ENCODE measurements at places on chromosomes 6 and 20.

DNA sequence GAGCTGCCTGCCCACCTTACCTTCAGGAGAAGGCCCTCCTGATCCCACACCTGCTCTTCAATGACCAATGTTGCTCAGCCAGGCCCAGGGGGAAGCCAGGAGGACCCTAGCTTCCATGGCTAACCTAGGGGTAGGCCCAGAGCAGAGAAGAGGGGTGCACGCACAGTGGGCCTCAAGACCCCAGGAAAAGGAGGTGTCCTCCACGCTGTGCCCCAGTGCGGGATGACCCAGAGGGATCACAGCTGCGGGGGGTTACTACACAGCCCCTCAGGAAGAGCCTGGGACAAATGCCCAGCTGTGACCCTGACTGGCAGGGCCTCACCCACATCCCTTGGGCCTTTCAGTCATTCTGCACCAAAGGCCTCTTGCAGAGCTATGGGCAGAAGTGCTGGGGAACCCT, 31.6 kb upstream of the APMAP start:
- no peak for DNase-seq

- DNase-seq = no peak
Observed at GRCh38 chr6:22888163-22888752, 318.9 kb downstream of the HDGFL1 start.

DNA sequence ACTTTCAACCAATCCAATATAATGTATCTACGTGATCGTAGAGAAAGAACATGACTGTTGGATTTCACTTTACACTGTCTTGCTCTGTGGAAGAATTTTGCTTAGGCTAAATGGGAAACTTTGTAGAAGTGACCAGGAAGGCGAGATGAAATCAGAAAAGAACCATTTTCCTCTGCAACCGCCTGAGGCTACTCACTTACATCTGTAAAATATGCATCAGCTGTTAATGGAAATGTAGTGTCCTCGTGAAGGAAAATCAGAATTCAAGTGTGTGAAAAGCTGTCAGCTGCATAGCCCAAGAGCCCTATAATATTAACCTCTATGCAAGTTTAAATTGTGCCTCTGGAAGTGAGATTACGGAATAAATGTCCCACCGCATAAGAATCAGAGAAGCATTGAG, 277.9 kb downstream of the C6orf118 start:
- DNase-seq = no peak

DNA sequence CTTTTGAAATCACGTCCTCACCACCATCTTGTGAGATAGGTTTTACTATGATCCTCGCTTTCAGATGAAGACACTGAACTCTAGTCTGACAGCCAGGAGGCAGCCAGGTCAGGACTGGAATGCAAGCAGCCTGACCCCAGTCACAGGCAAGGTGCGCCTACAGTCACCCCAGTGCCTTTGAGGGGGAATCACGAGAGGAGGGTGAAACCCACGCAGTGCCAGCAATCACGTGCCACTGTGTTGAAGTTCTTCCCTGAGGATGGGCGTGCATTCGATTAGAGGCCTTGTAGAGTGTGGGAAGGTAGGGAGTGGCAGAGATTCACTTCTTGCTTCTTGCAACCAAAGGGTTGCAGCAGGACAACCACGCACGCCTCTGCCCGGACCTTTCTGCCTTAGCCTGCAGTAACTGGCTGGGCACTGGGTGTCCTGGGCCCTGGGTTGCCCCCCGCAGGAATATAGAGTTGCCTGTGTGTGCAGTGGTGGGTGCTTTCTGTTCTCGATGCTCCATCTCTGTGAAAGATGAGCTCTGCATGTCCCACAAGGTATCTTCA, 33.7 kb upstream of the IRF4 start:
- no peak for DNase-seq

- DNase-seq = no peak
Observed at GRCh38 chr6:124203812-124204167, 400.1 kb downstream of the NKAIN2 start.

DNA sequence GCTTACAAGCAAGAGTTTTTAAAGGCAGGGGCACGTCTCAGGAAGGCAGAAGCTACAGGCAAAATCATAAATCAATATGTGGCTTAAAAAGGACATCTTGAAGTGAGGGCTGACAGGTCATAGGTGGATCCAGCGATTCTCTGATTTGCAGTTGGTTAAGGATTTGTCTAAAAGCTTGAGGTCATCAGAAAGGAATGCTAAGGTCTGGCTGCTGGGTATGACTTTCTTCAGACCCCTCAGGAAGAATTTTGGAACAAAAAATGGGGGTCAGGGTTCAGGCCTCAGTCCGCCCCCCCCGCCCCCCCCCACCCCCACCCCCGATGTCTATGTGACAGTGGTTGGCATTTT, 261.9 kb downstream of the CDH4 start:
- no peak for DNase-seq

DNA sequence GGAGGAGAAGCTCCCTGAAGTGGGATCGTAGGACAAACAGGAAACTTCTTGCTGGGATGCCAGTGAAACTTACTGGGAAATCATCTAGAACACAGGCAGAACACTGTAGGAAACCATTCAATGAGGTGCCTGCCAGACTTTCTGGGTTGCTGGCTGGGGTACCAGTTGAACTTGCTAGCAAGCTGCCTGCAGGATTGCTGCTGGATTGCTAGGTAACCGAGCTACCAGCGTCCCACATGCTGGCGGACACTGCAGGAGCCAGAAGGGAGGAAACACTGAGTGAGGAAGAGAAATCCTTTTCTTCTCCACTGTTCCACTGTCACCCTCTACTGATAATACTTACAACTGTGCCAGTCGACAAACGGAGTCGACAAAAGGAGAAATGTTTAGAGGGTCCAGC, 91.3 kb upstream of the SLC35B3 start:
- no peak for DNase-seq

DNA sequence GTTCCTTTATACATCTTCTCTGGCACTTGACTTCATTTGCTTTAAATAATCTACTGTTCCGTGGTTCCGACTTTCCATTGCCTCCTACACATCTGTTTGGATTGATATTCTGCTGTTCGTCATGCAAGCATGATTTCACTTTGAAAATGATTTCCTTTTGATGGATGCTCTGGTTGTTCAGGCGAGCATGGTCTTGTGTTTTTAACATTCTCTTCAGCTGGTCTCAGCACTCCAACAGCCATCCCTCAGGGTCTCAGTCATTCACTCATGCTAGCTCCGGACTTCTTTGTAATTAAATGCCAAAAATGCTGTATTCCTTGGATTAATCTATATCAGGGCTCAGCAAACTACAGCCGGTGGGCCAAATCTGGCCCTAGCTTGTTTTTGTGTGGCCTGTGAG, 27.2 kb upstream of the SPACA1 start:
- DNase-seq = no peak

DNA sequence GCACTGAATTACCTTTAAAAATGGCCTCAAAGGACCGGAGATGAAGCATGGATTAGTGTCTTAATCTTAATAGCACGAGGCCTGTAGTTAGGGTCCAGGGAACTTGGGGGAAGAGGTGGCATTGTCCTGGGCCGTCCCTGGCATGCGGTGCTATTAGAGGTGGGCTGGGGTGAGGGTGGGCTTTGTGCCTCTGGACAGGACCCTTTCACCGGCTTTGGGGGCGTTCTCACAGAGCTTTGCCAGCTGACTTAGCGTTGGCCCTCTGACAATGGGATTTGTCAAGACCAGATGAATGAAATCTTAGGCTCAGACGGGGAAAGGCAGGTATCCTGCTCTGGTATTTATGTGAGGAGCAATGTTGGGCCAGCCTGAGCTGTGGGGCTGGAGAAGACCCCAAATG, 59.6 kb downstream of the ERMARD start:
- no peak for DNase-seq

- no peak for DNase-seq
Observed at GRCh38 chr6:5208057-5208456, 52.7 kb downstream of the LYRM4 start.

GRCh38 chr6:69038841-69039240, 403.8 kb downstream of the ADGRB3 start:
- DNase-seq = no peak

- no peak for DNase-seq
Observed at GRCh38 chr6:15817100-15817499, 154.3 kb upstream of the DTNBP1 start.

Measured in stimulated activated CD8-positive, alpha-beta memory T cell treated with anti-CD3 and anti-CD28 coated beads, Interleukin-15, amount 100 ng/mL, for 48 hours (primary cell).